ENCODE measurements at places on chromosomes 6 and 20.

GRCh38 chr20:48784273-48784641 lies 43.5 kb downstream of the PREX1 start:
- no peak for DNase-seq

DNA sequence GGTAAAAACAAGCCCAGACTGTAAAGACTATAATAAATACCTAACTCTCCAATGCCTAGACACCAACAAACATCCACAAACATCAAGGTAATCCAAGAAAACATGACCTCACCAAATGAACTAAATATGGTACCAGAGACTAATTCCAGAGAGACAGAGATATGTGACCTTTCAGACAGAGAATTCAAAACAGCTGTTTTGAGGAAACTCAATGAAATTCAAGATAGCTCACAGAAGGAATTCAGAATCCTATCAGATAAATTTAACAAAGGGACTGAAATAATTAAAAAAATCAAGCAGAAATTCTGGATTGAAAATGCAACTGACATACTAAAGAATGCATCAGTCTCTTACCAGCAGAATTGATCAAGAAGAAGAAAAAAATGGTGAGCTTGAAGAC lies 26.6 kb downstream of the NCOA6 start:
- no peak for DNase-seq

GRCh38 chr20:62012631-62013030 lies 53.0 kb downstream of the TAF4 start:
- DNase-seq: no peak

GRCh38 chr6:117668736-117669135 lies 6.5 kb upstream of the NUS1 start:
- no peak for DNase-seq

- no peak for DNase-seq
Observed at GRCh38 chr6:7730784-7731227, 4.9 kb downstream of the BMP6 start.

GRCh38 chr6:128029826-128030225 lies 129.0 kb upstream of the THEMIS start:
- no peak for DNase-seq

GRCh38 chr20:25063981-25064380 lies 6.0 kb upstream of the ACSS1 start:
- no peak for DNase-seq

GRCh38 chr6:38212579-38212978 lies 393.1 kb downstream of the ZFAND3 start:
- no peak for DNase-seq

- no peak for DNase-seq
Observed at GRCh38 chr6:131314838-131315237, 179.6 kb downstream of the AKAP7 start.

GRCh38 chr6:8392569-8392968 lies 42.8 kb downstream of the SLC35B3 start:
- DNase-seq: no peak

- DNase-seq: no peak
Observed at GRCh38 chr6:84521511-84521910, 242.9 kb downstream of the TBX18 start.

GRCh38 chr6:15326067-15326614 lies 80.3 kb downstream of the JARID2 start:
- no peak for DNase-seq

- DNase-seq: no peak
Observed at GRCh38 chr6:26273673-26274588, 91.1 kb upstream of the BTN3A2 start.

GRCh38 chr6:37359039-37359438 lies 5.3 kb downstream of the RNF8 start:
- no peak for DNase-seq

GRCh38 chr6:145954985-145955384 lies 9.2 kb downstream of the SHPRH start:
- DNase-seq: no peak

GRCh38 chr6:36312854-36313648 lies 23.6 kb downstream of the BNIP5 start:
- DNase-seq: no peak

DNA sequence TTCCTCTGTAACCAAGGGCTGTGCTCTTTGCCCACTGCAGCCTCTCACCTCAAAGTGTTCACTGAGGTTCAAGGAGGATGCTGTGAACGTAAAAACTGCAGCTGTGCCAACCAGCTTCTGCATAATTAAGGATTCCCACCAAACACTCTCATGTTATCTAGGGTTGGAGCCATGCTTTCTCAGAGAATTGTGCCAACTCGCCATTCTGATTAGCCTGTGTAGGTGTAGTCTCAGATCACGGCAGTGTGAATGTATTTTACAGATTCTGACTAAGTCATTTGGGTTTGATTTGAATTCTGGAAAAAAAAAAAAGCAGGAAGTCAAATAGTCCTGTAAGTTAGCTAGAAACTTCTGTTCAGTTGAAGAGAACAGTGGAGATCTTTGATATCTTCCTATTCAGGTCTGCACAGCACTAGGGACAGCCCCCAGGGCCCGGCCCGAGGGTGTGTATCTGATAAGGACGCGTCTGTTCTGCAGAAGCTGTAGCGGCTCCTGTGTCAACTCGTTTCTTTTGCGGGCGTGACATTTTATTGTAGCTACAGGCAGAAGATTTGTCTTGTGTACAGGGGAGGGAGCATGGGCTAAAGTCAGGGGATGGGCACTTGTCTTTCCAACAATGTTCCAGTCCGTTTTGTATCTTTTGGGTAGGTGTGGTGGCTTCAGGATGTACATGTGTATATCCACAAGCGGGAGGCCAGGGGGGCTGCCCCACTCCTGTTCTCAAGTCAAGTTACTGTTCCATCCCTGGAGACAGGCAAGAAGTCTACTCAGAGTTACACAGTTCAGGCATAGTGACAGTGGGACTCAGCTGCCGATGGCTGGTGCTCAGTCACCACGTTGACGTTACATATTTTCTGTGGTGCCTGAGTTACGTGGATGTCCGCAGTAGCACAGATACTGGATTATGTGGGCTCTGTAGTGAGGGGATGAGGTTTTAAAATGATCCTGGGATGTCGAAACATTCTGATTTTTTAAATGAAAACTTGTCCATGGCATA lies 12.4 kb downstream of the IRF4 start:
- no peak for DNase-seq

- DNase-seq: no peak
Observed at GRCh38 chr6:29815118-29815750, 12.4 kb upstream of the HLA-G start.

DNA sequence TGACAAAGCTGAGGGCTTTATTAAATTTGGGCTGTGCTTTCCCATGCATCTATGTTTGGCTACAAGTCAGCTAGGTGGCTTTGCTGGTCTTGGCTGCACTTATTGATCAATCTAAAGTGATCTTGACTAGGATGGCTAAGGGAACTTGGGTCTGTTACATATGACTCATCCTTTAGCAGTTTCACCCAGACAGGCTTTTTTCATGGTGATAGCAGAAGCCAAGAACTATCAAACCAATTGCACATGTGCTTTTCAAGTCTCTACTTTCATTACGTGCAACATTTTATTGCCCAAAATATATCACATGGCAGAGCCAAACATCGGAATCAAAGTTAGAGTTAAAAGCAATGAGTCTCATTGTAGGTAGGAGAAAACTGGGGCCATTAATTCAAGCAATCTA lies 626.3 kb downstream of the TENT5A start:
- no peak for DNase-seq

- DNase-seq: no peak
Observed at GRCh38 chr20:56181583-56181982, 66.9 kb upstream of the MC3R start.

- no peak for DNase-seq
Observed at GRCh38 chr6:7617801-7618764, 28.1 kb downstream of the SNRNP48 start.

DNA sequence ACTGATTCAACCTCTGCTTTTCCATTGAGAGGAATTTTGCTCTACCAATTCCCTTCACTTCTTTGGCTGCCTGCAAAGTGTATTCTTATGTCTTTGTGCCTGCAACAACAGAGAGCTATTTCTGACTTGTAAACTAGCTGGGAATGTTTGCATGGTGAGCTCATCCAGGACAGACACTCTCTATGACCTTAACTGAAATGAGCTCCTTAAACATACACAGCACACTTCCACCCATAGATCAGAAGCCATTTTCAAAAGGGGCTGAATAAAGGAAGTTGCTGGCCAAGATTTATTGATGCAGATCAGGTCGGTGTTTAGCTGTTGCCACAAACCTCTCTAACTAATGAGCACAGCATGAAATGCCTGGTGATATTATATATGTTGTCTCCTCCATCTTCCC lies 377.7 kb downstream of the BTBD9 start:
- no peak for DNase-seq

DNA sequence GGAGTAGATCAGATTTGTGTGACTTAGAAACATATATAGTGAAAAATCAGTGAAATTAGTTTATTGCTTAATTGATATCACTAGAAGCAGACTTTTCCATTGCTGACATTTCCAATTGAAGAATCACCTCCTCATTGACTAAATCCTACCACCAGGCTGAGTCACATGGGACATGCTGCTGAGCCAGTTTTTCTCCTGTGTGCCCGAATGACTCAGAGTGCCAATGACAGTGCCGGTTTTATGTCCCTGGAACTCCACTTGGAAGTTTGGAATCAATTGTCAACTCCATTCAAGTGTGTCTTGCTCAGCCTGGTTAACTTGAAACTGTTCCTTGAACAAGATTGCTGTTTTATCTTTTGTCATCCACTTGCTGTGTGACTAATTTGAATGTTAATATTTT lies 316.1 kb upstream of the PRDM1 start:
- DNase-seq: no peak

DNA sequence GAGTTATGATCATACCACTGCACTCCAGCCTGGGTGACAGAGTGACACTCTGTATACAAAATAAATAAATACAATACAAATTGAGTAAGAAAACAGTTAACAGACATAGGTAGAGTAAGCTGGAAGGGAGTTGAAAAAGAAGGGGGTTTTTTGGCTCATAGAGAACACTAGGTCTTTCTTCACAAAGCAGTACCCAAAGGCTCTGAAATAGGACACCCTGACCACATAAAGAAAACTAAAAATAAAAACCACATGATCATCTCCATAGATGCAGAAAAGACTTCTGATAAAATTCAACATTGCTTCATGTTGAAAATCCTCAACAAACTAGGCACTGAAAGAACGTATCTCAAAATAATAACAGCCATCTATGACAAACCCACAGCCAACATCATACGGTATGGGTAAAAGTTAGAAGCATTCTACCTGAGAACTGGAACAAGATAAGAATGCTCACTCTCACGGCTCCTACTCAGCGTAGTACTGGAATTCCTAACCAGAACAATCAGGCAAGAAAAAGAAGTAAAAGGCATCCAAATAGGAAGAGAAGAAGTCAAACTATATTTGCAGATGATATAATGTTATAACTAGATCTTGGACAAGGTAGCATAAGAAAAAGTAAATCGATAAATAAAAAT lies 48.6 kb downstream of the TOMM6 start:
- DNase-seq: no peak

DNA sequence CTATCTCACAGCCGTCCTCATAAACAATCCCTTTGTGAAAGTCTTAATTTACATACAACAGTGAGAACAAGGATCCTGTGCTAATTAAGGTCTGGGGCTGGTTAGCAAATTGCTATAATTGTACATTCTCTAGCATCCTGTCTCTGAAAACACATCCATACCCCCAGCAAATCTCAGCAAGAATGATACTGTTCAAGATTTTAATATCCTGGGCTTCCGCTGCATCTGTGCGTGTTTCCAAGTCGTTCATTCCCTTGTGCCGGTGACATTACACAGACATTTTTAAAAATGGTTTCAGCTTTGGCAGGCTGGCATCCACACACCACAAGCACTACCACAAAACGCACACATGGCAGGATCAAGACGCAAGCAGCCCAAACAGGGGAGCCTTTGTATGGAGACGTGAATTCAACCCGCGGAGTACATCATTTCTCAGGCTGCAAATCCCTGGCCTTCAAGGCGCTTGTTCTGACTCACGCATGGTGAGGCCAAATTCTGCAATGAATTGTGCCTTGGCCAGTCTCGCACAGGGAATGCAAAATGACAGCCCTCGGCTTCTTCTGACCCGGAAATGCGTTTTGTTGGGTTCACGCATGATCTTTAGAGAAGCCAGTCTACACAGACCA lies 20.3 kb downstream of the ZMYND8 start:
- DNase-seq: no peak

GRCh38 chr6:8057793-8058192 lies 6.4 kb downstream of the BLOC1S5 start:
- DNase-seq: no peak

GRCh38 chr6:76677017-76677416 lies 604.6 kb upstream of the IMPG1 start:
- DNase-seq: no peak
